Non-pigmented ciliary epithelial cell (primary cell): ENCODE measurements at places on chromosomes 3 and 15.

- peak; percentile 63 for DNase-seq
These were observed 25.1 kb downstream of the SSUH2 start for GRCh38 chr3:8619548-8619947.

- DNase-seq, result no peak
These were observed 106.3 kb downstream of the IGF1R start for GRCh38 chr15:98754657-98755022.

DNA sequence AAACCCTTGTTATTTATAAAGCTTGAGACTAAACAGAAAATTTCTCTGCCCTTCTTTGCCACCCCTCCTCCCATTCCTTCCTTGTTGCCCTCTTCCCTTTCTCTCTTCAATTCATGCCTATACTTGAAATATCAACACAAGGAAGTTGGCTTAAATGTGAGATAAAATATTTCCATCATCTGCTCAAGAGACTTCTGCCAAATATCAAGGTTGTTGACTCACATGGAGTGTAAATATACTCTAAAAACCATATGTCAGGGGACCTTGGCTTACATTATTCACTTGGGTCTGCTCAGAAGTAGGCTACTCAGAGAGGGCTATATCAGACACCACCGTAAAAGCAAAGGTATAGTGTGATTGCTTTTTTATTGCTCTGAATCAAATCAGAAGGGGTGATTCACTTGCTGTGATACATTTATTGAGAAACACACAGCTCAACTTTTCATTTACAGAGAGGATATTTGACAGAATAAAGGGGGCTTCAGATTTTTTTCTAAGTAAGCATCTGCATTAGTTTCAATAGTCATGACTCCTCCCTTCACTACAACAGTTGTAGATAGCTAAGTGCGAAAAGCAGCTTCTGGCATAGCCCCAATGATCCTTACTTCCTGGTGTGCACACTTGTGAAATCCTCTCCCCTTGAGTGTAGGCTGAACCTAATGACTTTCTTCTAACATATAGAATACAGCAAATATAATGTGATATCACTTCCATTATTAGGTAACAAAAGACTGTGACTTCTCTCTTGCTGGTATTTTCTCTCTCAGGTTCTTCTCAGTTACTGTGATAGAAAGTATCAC lies 386.2 kb downstream of the EFHB start:
- no peak for DNase-seq

GRCh38 chr3:145006271-145006670 lies 1034.6 kb downstream of the DIPK2A start:
- DNase-seq, result no peak

DNA sequence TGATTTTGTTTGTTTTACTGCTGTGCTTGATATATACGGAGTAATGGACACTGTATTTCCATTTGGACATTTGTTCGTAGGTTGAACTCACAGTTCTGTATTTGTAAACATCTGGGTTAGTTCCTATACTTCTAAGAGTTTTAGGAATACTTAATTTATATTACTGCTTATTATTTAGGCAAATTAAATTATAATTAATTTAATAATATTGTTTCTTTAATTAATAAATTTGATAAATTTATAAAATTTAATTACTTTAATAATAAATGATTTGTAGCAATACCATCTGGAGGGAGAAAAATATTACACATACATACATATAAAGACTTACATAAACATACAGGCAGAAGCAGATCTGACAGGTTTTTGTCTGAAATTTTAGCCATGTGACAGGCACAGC lies 14.5 kb upstream of the B4GALT4 start:
- no peak for DNase-seq

DNA sequence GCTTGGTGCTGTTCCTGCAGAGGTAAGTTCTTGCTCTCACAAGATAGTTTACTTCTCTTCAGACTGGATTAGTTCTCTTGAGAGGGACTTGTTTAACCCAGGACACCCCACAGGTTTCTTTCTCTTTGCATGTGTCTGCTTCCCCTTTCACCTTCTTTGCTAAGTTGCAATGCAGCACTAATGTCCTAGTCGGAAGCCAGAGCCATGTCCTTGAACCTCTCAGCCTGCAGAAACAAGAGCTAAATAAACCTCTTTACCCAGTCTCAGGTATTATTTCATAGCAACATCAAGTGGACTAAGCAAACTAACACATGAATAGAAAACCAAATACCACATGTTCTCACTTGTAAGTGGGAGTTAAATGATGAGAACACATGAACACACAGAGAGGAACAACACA lies 915.2 kb downstream of the NSUN3 start:
- DNase-seq, result no peak

DNA sequence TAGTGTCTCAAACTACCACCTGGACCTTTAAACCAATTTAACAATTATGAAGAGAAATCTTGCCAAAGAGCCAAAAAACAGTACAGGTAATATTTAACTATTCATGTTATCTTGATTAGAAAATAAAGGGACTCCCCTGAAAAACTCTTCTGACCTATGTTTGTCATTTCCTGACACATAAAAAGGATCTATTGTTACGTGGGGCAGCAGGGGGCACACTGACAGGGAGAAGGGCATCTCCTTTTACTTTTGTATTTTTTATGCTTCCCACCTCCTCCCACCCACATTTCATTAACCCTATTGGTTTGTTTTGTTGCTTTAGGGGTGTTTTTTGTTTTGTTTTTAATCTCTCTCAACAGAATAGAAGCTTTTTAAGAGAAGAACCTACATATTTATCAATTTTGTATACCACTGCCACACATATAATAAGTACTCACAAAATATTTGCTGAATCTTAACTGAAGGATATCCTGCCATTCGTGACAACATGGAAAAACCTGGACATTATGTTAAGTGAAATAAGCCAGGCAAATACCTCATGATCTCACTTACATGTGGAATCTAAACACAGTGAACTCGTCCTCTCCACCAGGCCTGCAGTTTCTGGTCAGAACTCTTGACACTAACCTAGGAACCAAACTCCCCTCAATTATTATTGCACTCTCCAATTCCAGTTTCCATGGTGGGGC lies 17.7 kb downstream of the STAG1 start:
- no peak for DNase-seq

- no peak for DNase-seq
These were observed 513.9 kb upstream of the CADM2 start for GRCh38 chr3:84444726-84445521.

DNA sequence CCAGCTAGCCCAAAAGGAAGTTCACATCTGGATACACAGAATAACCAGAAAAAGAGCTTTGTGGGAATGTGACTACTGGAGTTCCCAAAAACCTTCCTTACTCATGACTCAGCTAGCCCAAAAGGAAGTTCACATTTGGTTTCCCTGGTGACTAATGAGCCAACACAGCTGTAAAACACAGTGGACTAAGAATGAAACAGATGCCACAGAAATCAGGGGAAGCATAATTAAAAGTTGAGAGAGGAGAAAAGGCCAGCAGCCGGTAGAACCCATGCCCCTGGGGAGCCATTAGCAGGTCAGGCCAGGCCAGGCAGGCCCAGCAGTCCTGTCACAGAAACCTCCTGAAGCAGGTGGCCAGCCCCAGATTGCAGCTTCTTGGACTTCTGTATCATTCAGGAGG lies 130.3 kb downstream of the GHSR start:
- DNase-seq, result peak; percentile 78

GRCh38 chr15:78244101-78244500 lies 9.7 kb upstream of the ACSBG1 start:
- no peak for DNase-seq

DNA sequence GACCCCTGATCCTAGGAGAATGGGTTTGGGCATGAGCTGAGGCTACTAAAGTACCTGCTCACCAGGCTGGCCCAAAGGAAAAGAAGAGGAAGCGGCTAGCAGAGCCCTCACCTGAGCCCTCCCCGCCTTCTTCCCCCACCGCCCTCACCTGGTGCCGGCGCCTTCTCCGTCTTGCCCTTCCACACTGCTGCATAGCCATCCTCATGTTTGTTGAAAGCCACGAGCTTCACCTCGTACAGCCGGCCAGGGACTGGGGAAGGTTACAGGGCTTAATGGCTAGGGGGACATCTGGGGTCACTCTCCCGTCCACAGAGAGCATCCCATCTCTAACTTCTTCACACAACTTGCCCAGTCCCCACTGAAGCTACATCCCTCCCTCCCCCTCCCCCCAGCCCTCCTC lies 13.9 kb upstream of the IGDCC3 start:
- DNase-seq, result no peak

- DNase-seq, result no peak
These were observed 2.4 kb downstream of the SIAH2 start for GRCh38 chr3:150760431-150761200.

DNA sequence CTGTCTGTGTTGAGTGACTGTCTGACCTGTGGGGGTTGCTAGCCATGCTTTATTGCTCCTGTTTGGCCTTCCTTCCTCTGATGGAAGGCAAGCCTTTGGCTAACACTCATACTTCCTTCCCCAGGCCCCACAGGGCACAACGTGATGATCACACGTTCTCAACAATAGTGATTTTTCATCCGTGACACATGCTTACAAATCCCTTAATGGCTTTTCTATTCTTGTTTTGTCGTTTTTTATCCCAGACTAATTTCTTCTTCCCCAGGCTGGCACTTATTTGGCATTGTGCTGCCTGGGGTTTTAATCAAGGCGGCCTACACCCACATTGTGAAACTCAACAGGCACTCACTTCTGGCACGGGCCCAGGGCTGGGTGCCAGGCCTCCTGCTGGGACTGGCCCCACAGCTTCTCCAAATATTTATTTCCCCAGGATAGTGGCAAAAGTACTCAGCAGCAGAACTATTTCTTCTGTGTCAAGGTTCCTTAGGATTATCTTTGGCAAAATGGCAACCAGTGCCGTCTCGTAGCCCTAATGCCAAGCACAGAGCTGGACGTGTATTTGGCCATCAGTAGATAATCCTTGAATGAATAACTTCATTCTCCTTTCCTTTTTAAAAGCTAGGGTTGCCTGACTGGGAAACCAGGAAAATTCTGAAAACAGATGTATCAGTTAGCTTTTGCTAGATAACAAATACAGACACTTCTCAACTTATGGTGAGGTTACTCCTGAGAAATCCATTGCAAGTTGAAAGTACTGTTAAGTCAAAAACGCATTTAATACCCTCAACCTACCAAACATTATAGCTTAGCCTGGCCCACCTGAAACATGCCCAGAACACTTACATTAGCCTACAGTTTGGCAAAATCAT lies 30.6 kb downstream of the CMTM7 start:
- DNase-seq, result no peak

DNA sequence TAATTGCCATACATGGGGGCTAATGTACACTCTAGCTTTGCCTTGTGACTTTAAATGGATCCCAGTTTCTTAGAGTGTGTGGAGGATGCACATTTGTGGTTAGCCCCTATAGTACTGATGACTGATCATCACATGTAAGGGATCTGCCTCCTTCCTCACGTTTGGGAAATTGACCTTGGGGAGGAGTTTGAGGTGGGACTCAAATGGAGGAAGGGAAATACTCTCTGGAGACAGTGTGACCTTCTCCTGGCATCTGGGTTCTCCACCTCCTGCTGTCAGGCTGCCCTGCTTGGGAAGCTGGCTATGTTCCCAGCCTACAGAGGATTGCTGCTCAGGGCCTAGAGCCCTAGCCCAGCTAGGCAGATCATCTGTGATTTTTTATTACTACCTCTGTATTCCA lies 48.7 kb downstream of the PPM1L start:
- no peak for DNase-seq

DNA sequence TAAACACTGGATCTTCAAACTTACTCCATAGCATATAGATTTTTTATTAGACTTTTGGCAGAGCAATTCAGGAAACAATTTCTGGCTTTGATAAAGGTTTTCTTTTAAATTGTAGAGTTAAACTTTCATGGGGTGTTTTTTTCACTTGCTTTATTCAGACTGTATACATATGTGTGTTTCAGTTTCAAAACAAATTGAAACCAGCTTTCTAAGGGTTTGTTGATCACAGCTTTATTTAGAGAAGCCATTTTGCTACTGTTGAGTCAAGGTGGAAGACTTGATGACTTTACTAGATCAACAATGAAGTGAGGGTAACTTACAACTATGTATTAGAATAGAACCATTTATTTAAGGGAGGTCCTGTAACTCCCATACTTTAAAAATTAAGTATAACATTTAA lies 6.2 kb downstream of the UBE2E1 start:
- DNase-seq, result no peak

DNA sequence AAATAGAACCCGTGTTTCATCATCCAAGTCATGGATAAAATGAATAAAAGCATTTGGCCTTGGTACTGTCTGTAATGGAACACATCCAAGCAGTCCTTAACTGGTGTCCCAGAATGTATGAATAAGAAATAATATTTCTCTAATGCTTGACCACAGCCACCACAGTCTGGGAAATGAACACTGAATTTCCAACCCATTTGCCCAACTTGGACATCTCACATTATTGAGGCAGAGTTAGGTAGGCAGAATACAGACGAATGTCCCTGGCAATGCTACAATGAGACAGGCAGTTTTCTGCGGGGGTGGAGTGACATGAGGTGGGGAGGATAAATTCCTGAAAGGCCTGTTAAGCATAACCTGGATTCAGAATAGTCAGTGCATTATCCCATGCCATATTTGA lies 245.7 kb downstream of the ZIC1 start:
- DNase-seq, result peak; percentile 15

DNA sequence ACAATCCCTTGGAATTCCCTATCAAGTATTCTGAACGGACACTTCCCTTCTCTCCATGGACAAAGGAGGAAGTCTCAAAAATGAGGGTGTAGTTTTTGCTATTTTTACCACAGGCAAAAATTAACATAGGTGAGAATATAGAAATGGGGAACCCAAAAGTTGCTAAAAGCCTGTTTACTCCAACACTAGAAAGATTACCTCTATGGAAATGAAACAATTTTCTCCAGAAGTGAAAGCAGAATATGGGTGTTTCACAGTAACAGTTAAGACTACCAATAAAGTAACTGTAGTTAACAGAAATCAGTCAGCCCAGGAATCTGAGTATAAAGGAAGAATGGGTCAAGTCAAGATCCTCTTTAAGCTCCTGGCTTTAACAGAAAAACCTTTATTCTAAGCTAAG lies 9.3 kb downstream of the TRA2B start:
- DNase-seq, result no peak

DNA sequence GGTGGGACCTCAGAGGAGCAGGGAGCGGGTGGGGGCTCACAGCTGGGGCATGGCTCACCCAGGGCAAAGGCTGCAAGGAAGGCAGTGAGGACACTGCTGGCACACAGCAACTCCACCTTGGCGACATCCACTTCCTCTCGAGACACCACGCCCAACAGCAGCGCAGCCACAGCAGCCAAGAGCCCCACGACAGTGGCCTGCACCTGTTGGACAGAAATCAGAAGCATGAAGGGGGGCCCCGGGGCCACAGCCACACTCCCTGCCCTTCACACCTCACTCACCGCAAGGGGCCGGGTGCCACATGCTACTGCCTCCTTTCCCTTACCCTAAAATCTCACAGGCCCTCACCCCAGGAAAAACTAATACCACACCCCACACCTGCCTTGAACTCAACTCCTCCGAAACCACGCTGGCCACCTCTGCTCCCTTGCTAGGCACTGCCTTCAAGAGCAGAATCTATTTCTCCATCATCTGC lies 57.3 kb downstream of the ROPN1B start:
- DNase-seq, result no peak

GRCh38 chr15:95761501-95762165 lies 568.9 kb upstream of the NR2F2 start:
- no peak for DNase-seq

GRCh38 chr15:52493968-52494367 lies 34.7 kb downstream of the MYO5A start:
- no peak for DNase-seq
